ENCODE measurements at places on chromosomes 13 and 19.
A peak's percentile ranks its signal among the peaks of the same experiment; 100 is the strongest.

DNA sequence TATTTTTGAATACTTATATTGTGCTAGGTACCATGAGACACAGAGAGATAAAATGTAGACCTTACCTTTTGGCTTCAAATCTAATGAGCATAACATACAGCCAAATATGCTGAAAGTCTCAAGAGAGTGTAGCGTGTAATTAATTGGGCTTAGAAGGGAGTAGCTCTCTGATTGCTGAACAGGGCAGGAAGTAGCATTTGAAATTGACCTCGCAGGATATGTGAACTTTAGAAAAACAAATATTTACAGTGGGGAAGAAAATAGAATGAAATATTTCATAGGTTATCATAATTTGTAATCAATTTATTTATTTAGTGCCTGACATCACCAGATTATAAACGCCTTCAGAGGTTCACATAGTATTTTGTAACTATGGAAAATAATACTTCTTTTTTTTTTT, 327.1 kb downstream of the RFC3 start:
- DNase-seq: no peak

GRCh38 chr13:102399791-102400674, 1.8 kb downstream of the FGF14 start:
- peak; percentile 76 for DNase-seq

DNA sequence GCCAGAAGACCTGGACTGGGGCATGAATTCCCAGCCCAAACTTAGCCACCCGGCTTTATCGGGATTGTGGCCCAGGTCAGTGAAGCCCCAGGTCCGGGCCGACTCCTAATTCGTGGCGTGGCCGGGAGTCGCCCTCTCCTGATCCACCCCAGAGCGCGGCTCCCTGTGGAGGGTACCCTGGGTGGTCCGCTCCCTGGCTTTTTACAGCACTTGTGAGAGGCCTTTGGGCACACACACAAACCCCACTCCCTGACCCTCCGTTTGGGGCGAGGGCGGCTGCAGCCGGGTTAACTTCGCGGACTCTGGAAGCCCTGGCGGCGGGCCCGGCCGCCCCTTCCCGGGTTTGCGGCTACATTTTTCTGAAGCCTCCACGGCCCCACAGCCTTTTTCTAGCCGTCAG, 56.4 kb downstream of the ZNF568 start:
- DNase-seq: no peak

DNA sequence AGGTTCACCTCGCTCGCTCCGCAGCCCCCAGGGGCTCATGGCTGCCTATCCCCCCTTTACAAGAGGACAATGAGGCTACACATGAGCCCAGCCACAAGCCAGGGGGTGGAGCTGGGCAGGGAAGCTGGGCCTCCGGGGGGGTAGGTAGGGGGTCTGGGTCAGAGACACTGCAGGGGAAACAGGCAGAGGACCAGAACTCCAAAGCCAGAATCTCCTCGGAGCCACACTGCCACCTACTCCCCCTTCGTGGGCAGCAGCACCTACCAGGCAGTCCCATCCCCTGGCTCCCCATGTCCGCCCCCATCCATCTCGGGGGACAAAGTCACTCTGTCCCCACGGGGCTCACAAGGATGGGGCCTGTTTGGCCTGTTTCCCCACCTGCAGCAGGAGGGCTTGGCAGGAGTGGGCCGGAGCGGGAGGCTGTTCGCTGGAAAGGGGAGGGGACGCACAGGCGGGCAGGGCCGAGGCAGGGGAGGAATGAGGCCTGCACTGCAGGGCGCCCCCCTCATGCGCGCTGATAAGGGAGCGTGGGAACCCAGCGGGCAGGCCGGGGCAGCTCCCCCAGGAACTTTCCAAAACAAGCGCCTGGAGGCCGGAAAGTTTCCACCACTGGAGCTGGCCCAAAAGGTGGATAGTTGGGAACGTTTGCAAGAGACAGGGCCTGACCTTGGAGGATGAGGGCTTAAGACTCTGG, 545 bp upstream of the ISYNA1 start:
- DNase-seq: no peak

GRCh38 chr19:15841875-15842569, 26.6 kb upstream of the OR10H1 start:
- DNase-seq: no peak

DNA sequence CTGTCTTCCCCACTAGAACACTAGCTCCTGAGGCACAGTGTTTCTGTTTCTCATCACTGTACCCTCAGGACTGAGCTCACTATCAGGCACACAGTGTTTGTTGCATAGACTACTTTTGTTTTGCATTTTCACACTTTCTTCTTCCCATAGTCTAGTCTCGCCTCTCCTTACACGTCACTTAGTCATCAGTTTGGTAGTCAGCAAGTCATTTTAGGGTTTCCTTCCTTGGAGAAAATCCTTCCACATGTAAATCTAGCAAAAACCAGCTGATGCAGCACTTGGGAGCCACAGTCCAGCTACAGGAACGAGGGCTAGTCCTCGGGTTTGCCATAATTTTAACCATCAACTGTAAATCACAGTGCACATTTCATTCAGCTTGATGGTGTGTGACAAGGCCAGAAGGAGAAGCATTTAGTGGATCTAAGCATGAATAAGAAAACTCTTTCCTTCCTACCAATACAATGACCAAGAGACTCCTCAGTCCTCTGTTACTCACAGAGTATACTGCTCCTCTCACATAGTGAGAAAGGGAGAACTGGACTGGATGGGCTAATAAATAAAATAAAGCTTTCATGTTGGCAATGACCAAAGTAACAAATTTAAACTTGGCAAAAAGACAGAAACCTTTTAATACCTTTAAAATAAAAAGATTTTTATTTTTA, 221.0 kb downstream of the KLF12 start:
- DNase-seq: no peak

GRCh38 chr13:39900106-39900750, 244.8 kb downstream of the COG6 start:
- DNase-seq: no peak

DNA sequence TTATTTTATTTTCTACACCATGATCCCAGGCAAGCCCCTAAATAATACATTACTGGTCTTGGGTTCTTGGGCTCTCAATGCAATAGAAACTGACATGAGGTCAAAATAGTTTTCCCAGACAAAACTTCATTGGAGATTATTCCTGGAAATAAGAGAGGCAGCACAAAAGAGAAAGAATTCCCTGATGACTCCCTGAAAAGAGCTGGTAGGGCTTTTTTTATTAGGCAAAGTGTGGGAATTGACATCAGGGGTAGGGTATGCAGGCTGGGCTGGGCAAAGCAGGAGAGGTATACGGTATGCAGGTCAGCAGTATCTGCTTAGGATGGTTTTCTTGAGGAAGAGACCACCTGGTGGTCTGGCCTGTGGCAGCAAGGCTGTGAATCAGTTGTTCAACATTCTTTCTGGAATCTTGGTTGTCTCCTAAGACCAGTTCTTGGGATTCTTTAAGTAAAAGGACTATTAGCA, 9.3 kb upstream of the IGFL3 start:
- no peak for DNase-seq

DNA sequence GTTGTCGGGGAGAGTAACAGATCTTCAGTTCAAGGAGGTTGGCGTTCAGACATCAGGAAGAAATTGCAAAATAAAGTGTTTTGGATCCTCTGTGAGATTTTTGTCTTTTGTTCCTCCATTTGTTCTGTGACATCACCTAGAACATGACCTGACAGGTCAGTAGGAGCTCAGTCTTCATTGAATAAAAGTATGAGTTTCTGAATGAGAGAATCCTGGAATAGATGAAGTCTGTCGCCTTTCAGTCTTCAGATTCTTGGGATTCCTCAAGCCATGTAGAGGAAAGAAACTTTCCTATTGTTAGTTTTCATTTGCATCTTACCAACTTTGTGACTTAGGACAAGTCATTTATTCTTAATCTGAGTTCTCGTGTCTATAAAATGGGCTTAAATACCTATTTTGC, 14.4 kb downstream of the ARHGAP35 start:
- DNase-seq: no peak

GRCh38 chr13:111474136-111475002, 153.9 kb downstream of the TEX29 start:
- no peak for DNase-seq

- no peak for DNase-seq
Observed at GRCh38 chr13:32025730-32026129, 5.8 kb upstream of the FRY start.

- no peak for DNase-seq
Observed at GRCh38 chr13:99390601-99391000, 83.4 kb upstream of the GPR183 start.

- no peak for DNase-seq
Observed at GRCh38 chr13:112785483-112785856, 95.6 kb downstream of the ATP11A start.

DNA sequence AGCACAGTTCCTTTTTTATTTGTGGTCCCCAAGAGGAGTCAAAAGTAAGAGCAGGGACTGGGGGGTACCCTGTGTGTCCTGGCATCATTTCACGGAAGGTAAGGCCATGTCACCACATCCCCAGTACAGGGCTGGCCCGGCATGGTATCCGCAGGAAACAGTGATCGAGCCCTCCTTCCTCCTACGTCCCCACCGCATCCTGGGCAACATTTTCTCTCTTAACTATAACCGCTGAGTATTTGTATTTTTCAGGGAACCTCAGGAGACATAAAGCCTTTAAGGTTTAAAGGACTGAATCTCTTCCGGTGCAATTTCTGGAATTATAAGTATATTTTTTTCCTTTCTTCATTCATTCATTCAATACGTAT, 13.6 kb upstream of the LATS2 start:
- peak; percentile 56 for DNase-seq

DNA sequence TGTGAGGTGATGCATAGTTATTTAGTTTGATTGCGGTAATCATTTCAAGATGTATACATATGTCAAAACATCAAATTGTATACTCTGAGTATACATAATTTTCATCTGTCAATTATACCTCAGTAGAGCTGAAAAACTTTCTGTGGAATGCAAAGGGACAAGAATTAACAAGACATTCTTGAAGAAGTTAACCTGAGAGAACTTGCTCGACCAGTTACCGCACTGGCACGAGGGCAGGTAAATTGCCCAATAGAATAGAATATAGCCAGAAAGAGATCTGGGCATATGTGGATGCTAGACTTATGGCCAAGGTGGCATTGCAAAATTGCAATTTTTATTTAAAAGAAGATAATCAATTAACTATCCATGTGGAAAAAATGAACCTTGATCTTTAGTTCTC, 42.3 kb upstream of the GJB6 start:
- DNase-seq: no peak

DNA sequence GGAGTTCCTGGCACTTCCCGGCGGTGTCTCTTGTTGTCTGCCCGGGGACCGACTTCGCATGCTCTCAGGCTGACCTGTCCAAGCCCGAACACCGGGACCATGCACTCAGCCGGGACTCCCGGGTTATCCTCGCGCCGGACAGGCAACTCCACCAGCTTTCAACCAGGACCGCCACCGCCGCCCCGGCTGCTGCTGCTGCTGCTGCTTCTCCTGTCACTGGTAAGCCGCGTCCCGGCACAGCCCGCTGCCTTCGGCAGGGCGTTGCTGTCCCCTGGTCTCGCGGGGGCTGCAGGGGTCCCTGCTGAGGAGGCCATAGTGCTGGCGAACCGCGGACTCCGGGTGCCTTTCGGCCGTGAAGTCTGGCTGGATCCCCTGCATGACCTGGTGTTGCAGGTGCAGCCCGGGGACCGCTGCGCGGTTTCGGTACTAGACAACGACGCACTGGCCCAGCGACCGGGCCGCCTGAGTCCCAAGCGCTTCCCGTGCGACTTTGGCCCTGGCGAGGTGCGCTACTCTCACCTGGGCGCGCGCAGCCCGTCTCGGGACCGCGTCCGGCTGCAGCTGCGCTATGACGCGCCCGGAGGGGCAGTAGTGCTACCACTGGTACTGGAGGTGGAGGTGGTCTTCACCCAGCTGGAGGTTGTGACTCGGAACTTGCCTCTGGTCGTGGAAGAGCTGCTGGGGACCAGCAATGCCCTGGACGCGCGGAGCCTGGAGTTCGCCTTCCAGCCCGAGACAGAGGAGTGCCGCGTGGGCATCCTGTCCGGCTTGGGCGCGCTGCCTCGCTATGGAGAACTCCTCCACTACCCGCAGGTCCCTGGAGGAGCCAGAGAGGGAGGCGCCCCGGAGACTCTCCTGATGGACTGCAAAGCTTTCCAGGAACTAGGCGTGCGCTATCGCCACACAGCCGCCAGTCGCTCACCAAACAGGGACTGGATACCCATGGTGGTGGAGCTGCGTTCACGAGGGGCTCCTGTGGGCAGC, 661 bp downstream of the FREM2 start:
- DNase-seq: no peak

DNA sequence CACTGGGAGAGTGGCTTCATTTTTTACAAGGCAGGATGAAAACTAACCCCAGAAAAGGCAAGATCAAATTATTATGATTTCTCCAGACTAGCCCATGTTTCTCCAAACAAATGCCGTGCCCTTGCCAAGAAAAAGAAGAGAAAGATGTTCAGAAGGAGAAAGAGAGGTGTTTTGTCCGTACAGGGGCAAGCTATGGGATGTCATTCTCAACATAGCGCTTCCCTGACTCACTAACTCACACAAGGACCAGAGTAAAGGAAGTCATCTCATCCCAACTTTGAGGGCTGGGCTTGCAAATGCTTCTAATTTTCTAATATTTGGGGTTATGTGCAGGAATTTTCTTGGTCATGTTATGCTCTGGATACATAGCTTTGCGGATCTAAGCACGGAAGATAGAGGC, 224.2 kb upstream of the MAB21L1 start:
- DNase-seq: no peak

DNA sequence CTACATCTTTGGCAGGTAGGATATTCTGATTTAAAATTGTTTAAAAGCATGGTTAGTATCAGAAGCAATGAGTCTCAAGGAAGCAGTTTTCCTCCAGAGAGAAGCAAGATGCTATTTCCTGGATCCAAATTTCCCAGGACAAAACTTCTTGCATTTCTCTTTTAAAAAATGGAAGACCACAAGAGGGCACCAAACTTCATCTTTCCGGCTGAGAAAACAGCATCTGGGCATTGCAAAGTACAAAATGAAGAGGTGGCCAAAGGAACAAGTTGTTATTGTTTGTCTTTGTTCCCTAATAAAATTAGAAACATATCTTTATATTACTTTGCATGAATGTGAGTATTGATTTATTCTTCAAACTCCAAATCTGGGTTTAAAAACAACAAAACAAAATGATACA, 60.0 kb upstream of the LRCH1 start:
- DNase-seq: no peak

DNA sequence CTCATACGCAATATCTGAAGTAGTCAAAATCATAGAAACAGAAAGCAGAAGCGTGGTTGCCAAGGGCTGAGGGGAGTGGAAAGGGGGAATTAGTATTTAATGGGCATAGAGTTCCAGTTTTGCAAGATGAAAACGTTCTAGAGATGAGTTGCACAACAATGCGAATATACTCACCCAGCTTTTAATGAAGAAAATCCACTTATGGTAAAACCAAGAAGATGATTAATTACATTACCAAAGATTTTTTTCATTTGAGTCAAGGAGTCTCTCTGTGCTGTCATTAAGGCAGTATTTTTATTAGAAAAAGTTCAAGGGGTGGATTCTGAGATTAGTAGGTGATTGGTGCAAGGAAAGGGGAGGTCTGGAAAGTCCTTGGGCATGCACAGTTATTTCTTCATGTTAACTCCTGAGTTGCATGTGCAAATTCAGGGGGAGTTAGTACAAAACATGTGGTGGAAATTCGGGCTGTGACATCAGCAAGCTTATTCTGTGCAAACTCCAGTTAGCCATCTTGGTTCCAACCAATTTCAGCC, 6.9 kb upstream of the CBY2 start:
- DNase-seq: no peak

GRCh38 chr13:94395860-94396259, 83.6 kb downstream of the DCT start:
- DNase-seq: no peak
